ENCODE measurements at places on chromosomes 12 and 14.

DNA sequence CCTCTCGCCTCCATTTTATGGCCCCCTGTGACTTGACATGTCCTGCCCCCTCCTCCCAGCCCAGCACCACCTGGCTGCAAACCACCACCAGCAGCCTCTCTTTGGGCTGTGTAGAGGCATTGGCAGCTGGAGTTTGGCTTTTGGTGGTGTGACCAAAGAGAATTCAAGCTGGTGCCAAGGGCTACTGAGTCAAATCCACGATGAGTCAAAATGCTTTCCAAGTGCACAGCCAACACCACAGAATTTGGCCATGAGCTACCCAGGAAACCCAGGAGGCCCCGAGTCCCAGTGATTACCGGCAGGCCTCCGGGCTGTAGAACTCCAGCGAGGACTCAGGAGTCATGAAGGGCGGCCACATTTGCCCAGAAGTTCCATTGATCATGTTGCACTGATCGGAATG lies 53.8 kb downstream of the SCARB1 start:
- no peak for DNase-seq

DNA sequence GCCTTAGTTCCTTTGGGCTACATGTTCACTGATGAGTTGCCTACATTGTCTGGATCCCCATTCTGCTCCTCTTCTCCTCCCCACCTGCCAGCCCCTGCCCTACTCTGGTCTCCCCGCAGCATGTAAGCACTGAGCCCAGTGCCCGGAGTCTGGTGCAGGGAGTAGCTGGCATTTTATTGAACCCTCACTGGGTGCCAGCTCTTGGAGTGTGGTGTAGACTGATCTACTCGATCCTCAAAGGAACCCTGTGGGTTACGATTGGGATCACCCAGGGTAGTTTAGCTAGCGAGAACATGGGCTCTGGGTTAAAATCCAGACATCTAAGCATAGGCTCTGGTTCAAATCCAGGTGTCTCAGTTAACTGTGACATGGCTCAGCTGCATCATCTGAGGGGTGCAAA lies 8.3 kb upstream of the SERPINA6 start:
- no peak for DNase-seq

DNA sequence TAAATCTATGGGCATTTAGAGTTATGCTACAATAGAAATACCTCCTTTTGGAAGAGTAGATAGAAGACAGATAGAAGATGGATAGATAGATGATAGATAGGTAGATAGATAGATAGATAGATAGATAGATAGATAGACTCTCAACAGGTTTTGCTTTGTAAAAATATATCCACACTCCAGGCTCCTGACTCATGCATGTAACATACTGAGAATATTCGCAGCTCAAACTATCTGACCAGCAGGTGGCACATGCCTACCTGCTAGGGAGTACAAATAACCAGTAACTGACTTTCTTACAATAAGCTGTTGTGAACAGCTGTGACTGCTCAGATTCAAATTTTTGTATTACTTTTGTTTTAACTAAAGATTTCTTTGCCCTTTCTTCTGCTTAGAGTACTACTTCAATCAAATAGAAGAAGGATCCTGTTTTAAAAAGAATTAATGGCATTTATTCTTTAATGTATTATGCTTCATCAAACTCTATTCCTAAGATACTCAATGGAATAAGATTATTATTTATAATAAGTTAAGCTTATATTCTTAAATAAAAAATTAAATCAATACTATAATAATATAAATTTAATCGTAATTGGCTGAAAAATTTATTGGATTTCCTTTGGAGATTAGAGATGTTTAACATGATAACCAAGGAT lies 15.8 kb upstream of the CPNE8 start:
- peak; percentile 56 for DNase-seq

GRCh38 chr12:78928200-78929074 lies 63.9 kb downstream of the SYT1 start:
- DNase-seq = peak; percentile 30

DNA sequence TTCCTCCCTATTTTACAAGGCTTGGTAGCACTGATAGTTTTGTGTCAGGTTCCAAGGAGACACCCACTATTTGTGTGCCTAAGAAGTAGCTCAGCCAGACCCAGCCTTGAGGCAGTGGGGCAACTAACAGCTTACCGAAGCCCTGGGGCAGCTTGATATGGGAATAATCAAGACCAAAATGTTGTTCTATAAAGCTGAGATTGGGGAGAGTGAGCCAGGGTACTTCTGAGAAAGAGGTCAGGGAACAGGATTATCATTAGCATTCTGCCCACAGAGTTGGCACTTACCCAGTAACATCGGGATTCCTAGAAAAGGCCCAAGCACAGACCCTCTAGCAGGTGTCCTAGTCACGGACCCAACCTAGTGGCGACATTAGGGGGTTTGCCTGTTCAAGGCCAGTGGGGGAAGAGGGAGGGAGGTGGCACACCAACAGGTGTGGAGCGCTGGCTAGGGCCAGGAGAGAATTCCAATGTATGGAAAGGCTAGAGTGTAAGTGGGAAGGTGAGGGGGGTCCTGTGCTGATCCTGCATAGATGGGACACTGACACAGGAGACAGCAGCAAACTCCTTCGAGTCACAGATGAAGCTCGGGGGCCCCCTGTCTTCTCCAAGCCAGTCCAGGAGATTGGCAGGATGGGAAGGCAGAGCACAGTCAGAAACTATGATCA lies 4.9 kb downstream of the PPP1R3E start:
- DNase-seq = no peak

GRCh38 chr14:22865424-22866405 lies 5.8 kb upstream of the LRP10 start:
- no peak for DNase-seq

- DNase-seq = no peak
Measured at GRCh38 chr14:66066981-66067776, 419.0 kb upstream of the CCDC196 start.

DNA sequence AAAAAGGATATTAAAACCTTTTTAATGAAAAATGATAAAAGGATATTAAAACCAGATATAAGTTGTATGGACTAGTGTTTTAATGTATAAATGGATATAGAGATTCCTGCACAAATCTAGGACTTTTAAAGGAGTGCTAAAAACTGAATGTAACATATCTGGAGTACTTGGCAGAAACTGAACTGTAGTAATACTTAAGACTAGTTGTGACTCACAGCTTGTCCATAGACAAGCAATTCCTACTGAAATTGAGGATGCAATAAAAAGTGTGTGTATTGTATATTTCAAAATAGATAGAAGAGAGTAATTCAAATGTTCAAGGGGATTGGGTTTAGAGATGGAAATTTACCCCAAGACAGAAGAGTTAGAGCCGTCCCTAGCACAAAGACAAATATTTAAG lies 59.6 kb downstream of the FBXO33 start:
- peak; percentile 18 for DNase-seq

DNA sequence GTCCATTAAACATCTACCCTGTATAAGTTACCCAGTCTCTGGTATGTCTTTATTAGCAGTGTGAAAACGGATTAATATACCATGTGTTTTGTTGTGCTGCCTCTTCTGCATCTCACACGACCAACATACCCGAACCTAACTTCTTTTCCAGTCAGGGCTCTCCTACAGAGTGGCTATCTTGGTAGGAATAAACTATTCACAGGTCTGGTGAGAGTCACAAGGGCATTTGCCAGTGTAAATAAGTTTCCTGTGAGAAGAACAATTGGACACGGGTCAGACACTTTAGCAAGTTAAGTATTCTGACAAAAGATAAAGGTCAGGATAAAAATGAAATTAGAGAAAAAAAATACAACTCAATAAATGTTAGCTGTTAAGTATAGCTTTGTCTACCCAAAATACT lies 60.9 kb downstream of the MYF5 start:
- DNase-seq = peak; percentile 26

DNA sequence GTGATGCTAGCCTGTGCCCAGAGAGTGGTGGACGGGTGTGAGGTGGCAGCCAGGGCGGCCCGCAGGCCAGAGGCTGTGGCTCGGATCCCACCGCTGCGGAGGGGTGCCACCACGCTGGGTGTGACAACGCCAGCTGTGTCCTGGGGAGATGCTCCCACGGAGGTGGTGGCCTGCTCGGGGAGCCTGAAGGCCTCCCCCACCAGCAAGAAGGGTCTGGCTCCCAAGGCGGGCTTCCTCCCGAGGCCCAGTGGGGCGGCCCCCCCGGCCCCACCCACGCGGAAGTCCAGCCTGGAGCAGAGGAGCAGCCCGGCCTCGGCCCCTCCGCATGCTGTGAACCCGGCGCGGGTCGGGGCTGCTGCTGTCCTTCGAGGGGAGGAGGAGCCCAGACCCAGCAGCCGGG lies 38.2 kb downstream of the KIF26A start:
- DNase-seq = no peak

GRCh38 chr12:132185705-132186104 lies 41.4 kb downstream of the NOC4L start:
- DNase-seq = no peak

GRCh38 chr12:6685814-6686213 lies 3.4 kb downstream of the ZNF384 start:
- DNase-seq = no peak

DNA sequence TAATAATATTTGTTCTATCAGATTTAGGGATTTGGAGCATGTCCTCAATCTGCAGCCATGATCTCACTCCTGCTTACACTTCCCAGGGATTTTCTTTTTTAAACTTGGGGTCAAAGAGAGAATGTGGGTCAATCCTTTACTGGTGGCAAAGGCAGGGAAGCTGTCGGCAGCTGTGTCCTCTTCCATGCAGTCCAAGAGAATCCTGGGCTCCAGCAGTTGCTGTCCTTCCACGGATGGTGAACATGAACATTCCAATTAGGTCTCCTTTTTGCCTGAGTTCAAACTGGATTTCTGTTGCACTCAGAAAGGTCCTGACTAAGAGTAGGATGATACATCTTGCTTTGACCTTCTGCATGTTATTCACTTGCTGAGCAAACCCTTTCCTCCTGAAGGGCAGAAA lies 73.9 kb downstream of the ARL6IP4 start:
- DNase-seq = no peak

GRCh38 chr14:60647837-60648248 lies 1.4 kb downstream of the SIX1 start:
- no peak for DNase-seq

- peak; percentile 36 for DNase-seq
Measured at GRCh38 chr12:21852251-21852650, 77.7 kb upstream of the KCNJ8 start.

GRCh38 chr12:76421046-76421445 lies 72.8 kb upstream of the BBS10 start:
- peak; percentile 24 for DNase-seq

DNA sequence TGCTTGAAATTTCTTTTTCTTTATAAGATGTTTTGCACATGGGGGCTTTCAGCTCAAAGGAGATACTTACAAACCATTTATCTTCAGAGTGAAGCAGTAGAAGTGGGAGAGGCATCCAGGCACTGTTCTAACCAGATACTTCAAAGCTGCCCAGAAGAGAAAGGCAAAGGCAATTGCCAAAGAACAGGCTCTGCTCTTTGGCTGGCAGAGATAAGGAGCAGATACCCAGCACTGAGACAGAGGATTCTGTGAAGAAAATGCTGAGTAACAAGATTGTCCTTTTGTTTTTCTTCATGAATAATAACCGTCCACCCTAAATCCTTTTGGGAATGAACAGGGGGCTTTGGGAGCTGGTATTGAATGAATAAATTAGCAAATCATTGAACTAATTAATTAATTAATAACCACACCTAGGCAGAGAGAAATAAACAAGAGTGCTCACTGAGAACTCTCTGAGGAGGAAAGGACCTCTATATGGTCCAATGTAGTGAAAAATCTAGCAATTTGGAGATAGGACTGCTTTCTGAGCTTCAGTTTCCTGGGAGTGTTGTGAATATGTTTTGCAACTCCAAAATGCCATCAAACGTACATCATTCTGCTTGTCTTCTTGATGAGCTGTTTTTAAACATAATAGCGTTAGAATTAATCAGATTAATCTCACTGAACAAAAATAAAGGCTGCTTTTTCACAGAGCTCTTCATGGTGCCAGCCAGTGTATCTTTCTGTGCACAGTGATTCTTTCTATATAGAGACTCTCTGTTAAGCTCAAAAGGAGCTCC lies 192.8 kb upstream of the AMIGO2 start:
- peak; percentile 46 for DNase-seq

- DNase-seq = peak; percentile 24
Measured at GRCh38 chr12:68237619-68238018, 12.0 kb upstream of the IL26 start.

DNA sequence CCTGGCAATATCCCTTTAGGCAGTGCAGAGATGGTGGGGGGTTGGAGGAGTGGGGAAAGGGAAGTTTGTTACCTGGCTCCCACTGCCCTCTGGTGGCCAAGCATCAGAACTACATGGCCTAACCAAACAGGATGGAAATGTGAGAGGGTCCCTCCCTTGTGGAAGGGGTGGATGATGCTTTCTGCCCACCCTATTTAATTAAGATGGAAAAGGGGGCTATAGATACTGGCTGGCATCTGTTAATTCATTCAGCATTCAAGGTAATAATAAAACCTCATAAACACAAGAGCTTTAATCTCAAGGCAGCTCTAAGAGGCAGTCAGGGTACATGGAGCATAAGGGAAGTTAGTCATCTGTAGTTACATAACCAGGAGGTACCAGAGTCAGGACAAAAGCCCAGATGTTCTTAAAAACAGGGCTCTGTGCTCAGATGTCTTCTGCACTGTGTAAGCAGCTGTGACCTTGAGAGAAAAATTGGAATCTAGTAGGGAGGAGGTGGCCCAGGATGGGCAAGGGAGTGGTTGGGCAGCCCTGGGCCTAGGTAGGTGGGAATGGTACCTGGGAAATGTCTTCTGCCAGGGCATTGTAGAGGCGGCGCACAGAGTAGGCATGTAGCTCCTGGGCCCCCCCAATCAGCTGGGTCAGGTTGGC lies 4.6 kb downstream of the AP1G2 start:
- DNase-seq = peak; percentile 67

GRCh38 chr14:70771781-70772212 lies 37.5 kb downstream of the MAP3K9 start:
- DNase-seq = peak; percentile 82

DNA sequence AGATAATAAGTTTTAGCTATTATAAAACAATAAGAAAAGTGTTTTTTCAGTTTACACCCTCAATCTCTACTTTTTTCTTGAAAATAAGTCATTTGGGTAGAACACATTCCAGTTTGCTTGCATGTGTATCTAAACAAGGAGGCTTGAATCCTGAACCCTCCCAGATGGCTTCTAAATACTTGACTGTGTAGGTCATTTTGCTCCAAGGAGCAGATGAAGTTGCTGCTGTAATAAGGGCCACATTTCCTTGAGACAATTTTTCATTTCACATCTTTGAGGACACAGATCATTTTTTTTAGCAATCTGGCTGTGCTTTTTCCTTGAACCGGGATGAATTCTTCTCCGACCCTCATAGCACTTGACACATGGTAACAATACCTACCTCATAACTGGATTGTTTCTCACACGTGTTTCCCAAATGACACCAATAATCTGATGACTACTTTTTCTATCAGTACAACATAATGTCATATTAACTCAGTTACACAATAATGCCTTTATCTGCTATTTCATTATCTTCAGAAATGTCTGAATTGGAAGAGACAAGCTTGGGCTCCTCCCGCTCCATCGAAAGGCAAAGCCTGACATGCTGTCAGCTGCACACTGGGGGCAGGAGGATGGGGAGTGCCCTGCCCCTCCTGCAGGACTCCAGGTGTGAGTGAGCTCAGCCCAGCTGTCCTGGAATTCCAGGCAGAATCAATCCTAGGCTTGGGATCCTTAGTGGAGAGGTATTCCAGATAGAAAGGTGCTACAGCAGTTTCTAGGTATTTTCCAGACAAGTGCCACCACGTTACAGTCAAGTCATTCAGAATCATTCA lies 30.9 kb downstream of the GPHB5 start:
- peak; percentile 13 for DNase-seq

All from choroid plexus epithelial cell (primary cell).